PC-3 (cell line): ENCODE measurements at places on chromosomes 7 and 10. TPM values are rescaled to one million over a fixed set of nuclear protein-coding genes. Genes with fewer than 3 reads are reported as not detected.

TAF5 gene
- total RNA-seq = 7.0 and 8.4 TPM in 2 replicates

GRCh38 chr7:25260862-25261494 is 32.7 kb upstream of the NPVF start:
- no peaks in the 10 kb centered on the region for H3K4me1 ChIP-seq
- H3K36me3 ChIP-seq = no peaks in the 10 kb centered on the region
- H3K27ac ChIP-seq = no peak overlapping the region
- no peak for DNase-seq
- no peak overlapping the region for H3K4me3 ChIP-seq

EBLN1 gene
- not detected in 2 replicates for total RNA-seq

SLC13A1 gene
- total RNA-seq = not detected in 2 replicates

DNA sequence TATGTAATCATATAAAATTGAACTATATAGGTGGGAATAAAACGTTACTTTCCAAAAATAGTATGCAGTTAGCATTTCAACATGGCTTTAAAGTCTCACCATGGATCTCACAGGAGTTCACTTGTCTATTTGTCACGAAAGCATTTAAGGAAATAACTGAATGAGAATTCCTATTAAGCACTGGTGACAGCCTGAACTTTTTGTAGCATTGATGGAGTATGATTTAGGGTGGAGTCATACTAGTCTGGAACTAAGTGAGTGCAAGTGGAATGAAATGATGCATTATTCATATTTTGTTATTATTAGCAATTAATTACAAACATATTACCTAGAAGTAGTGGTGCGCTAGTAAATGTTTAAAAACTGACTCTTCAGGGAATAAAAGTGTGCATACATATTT is 26.0 kb upstream of the HIBADH start:
- H3K36me3 ChIP-seq = no peaks in the 10 kb centered on the region
- H3K4me1 ChIP-seq = peaks cover 11% of the 10 kb centered on the region
- H3K27ac ChIP-seq = no peak overlapping the region

MYOF gene
- 174 and 189 TPM in 2 replicates for total RNA-seq

- peaks cover 24% of the 10 kb centered on the region for H3K4me1 ChIP-seq
- no peak overlapping the region for H3K4me3 ChIP-seq
- no peaks in the 10 kb centered on the region for H3K27me3 ChIP-seq
- peak overlapping the region; percentile 42 for H3K27ac ChIP-seq
- no peaks in the 10 kb centered on the region; the same call in 1 of the 2 replicates for H3K36me3 ChIP-seq
Measured at GRCh38 chr7:156751319-156751718, 110.7 kb downstream of the RNF32 start.

- no peak overlapping the region for H3K4me3 ChIP-seq
- no peak overlapping the region for H3K27ac ChIP-seq
- H3K4me1 ChIP-seq = no peaks in the 10 kb centered on the region
- no peak for DNase-seq
- peaks cover 4% of the 10 kb centered on the region; the same call in 1 of the 2 replicates for H3K36me3 ChIP-seq
Measured at GRCh38 chr10:11933577-11934223, 108.9 kb downstream of the UPF2 start.

- no peaks in the 10 kb centered on the region for H3K36me3 ChIP-seq
- no peak overlapping the region for H3K27ac ChIP-seq
- H3K4me1 ChIP-seq = no peaks in the 10 kb centered on the region
- no peak overlapping the region for H3K4me3 ChIP-seq
- peaks cover 19% of the 10 kb centered on the region; the same call in 1 of the 2 replicates for H3K27me3 ChIP-seq
- DNase-seq = no peak
Measured at GRCh38 chr7:24438232-24438631, 135.0 kb upstream of the PALS2 start.

LRRC4 gene
- 0.26 TPM in 1 of 2 replicates, not detected in the other for total RNA-seq

FZD8 gene
- total RNA-seq = 275 and 375 TPM in 2 replicates

KEL gene
- total RNA-seq = 0.18 TPM in 1 of 2 replicates, not detected in the other

PHKG1 gene
- total RNA-seq = 0.75 and 1.3 TPM in 2 replicates

DNA sequence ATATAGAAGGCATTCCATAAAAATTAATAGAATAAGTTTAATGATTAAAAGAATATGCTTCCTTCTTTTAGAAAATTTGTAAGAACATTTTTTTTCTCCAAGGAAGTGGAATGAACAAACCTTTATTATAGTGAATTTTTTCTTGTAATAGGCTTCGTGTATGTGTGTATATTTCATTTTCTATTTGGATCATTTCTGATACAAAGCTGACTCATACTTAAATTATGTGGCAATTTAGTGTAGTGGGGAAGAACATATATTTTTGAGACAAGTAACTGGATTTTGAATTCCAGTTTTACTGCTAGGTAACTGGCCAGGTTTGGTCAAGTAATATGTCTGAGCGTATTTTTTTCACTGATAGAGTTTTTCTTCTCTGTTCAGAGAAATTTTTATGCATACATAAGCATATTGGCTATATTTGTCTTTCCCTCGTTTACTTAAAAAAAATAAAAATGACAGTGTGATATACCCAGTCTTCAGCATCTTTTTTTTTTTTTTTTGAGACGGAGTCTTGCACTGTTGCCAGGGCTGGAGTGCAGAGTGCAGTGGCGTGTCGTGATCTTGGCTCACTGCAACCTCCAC is 50.8 kb downstream of the CDK13 start:
- peak; percentile 10 for DNase-seq
- H3K27ac ChIP-seq = no peak overlapping the region
- H3K4me3 ChIP-seq = no peak overlapping the region
- 0 out of 2 replicates have a peak, but pooled peaks cover 5% of the 10 kb centered on the region for H3K36me3 ChIP-seq
- no peaks in the 10 kb centered on the region for H3K27me3 ChIP-seq
- peaks cover 4% of the 10 kb centered on the region; the same call in 1 of the 2 replicates for H3K4me1 ChIP-seq

DNA sequence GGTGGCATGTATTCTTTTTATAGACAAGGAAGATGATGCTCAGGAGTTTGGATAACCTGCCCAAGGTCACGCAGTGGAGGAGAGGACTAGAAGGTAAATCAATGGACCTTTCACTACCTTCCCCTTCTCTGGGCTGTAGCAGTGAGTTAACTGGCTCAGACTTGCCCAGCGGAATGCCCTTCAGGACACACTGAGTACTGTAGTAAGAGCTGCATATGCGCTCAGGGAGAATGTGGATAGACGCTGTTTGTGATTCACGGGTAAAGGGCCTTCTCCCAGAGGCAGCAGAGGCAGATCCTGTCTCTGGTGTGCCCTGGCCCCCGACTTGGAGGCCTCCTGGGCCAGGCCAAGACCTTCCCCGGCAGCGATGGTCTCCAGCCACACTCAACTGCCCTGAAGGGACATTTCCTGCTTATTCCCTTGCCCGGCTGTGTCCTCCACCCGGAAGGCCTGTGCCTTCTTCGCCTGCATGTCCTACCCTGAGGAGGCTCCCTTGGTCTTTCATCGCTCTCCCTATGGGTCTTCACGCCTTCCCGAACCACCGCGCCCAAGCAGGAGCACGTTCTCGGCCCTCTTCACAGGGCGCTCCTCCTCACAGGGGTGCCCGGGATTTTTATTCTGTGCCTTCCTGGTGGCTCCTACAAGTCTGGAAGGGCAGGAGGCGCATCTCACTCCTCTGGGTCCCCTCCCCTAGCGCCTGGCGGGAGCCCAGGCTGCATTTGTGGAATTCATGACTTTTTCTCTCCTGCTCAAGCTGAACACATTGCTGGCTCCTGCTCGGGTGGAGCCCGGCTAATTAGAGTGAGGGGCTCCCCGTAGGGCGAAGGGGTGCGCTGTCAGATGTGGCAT is 1.8 kb upstream of the IKZF1 start:
- no peak for DNase-seq
- H3K27ac ChIP-seq = no peak overlapping the region
- H3K4me3 ChIP-seq = no peak overlapping the region
- no peaks in the 10 kb centered on the region for H3K4me1 ChIP-seq

PDIA4 gene
- 249 and 253 TPM in 2 replicates for total RNA-seq

TUBAL3 gene
- total RNA-seq = not detected in 2 replicates

TDRD1 gene
- total RNA-seq = not detected in 2 replicates

- H3K27me3 ChIP-seq = no peaks in the 10 kb centered on the region
- no peak overlapping the region for H3K4me3 ChIP-seq
- peak; percentile 56 for DNase-seq
- peaks cover 16% of the 10 kb centered on the region for H3K4me1 ChIP-seq
- H3K36me3 ChIP-seq = no peaks in the 10 kb centered on the region
- H3K27ac ChIP-seq = peak overlapping the region; percentile 41; the same call in 1 of the 2 replicates
Measured at GRCh38 chr10:104293011-104293410, 24.0 kb downstream of the GSTO2 start.

DNA sequence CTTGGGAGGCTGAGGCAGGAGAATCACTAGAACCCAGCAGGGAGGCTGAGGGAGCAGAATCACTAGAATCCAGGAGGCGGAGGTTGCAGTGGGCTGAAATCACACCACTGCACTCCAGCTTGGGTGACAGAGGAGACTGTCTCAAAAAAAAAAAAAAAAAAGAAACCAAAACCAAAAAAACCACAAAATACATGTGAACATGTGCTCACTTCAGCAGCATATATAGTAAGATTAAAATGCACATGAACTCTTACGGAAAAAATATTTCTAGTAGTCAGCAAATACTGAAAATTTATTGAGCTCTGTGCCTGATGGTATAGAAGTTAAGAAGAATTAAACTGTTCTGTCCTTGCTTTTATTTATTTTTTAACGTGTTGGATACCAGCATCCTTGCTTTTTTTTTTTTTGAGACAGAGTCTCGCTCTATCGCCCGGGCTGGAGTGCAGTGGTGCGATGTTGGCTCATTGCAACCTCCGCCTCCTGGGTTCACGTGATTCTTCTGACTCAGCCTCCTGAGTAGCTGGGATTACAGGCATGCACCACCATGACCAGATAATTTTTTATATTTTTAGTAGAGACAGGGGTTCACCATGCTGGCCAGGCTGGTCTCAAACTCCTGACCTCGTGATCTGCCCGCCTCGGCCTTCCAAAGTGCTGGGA is 9.6 kb upstream of the ZNF487 start:
- H3K27ac ChIP-seq = no peak overlapping the region
- no peaks in the 10 kb centered on the region for H3K36me3 ChIP-seq
- no peaks in the 10 kb centered on the region for H3K4me1 ChIP-seq
- no peaks in the 10 kb centered on the region for H3K27me3 ChIP-seq

DNA sequence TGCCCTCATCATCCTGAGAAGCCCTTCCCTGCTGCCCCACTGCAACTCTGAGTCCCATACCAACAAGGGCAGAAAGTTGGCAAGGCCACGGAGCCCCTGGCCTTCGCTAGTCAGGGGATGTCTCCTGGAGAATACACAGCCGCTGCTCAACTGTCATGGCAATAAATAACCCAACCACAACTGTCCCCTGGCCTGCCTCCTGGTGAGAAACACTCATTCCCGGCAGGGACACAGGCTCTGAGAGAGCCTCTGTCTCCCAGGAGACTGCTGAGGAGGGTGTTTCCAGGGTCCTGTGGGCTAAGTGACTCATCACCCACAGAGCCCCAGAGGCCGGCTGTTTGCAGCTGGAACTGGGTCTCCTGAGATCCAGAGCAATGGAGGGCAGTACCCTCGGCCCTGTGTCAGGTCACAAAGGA is 354.1 kb downstream of the TNS3 start:
- H3K4me3 ChIP-seq = no peak overlapping the region
- no peaks in the 10 kb centered on the region for H3K36me3 ChIP-seq
- H3K27me3 ChIP-seq = no peaks in the 10 kb centered on the region
- H3K27ac ChIP-seq = no peak overlapping the region
- no peaks in the 10 kb centered on the region for H3K4me1 ChIP-seq
- DNase-seq = peak; percentile 16

OR6V1 gene
- not detected in 2 replicates for total RNA-seq

DNA sequence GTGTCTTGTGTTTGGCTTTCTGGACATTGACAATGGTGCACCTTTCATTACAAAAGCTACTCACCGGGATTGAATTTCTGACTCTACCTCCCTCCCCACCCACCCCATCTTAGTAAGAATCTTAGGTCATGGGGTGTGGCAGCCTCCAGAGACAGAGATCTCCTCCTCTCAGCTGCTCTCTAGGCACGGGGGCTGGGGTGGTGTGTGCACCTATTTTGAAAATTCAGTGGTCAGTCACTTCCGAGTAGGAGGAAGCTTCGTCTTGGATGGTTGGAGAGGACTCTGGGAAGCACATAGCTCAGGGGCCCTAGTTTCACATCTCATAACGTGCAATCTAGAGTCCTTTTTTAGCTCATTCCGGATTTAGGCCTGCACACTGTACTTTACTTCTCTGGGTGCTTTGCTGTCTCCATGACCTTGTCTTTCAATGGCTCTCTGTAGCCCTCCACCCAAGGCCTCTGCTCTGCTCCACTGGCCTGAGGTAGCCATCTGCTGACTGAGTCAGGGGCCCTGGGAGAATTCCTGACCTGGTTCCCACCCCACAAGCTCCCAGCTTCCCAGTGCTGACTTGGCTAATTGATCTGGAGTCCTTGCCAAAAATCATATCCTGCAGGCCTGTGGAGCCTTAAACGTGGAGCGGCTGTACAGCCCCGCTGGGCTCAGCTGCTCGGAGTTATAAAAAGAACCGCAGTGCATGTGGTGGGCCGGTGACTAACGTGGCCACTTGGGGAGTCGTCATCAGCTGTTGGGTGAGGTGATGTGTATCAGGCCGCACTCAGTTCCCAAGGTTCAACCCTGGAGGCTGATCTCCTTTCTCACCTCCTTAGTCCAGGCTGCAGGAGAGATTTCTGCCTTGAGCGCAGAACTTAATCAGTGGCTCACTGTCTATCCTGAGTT is 19.3 kb upstream of the ADAMTS14 start:
- H3K4me1 ChIP-seq = peaks cover 45% of the 10 kb centered on the region
- H3K27me3 ChIP-seq = no peaks in the 10 kb centered on the region
- no peaks in the 10 kb centered on the region for H3K36me3 ChIP-seq
- H3K27ac ChIP-seq = no peak overlapping the region
- DNase-seq = no peak

GRCh38 chr7:70533614-70534013 is 598.3 kb upstream of the GALNT17 start:
- no peaks in the 10 kb centered on the region for H3K4me1 ChIP-seq
- no peak overlapping the region for H3K27ac ChIP-seq
- DNase-seq = no peak
- H3K36me3 ChIP-seq = no peaks in the 10 kb centered on the region

DNA sequence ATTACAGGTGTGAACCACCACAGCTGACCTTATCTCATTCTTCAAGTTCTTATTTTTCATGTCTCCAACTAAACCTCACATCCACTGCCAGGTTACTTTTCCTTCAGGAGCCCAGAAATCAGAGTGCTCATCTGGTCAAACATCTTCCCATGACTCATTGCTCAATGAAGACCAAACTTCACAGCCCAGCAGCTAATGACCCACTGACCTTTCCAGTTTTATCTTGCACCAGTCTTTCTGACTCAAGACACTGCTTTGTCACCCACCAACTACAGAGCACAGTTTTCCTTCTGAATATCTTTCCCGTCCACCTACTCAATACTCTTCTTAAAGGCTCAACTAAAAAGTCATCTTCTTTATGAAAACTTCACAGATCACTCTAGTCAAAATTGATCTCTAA is 245.1 kb downstream of the CHCHD3 start:
- H3K4me1 ChIP-seq = no peaks in the 10 kb centered on the region; the same call in 1 of the 2 replicates
- H3K4me3 ChIP-seq = no peak overlapping the region
- peak; percentile 16 for DNase-seq
- H3K27ac ChIP-seq = no peak overlapping the region
- no peaks in the 10 kb centered on the region for H3K27me3 ChIP-seq
- no peaks in the 10 kb centered on the region for H3K36me3 ChIP-seq

COL17A1 gene
- total RNA-seq = 1.2 and 1.6 TPM in 2 replicates

NCF1 gene
- total RNA-seq = not detected in 2 replicates

DNA sequence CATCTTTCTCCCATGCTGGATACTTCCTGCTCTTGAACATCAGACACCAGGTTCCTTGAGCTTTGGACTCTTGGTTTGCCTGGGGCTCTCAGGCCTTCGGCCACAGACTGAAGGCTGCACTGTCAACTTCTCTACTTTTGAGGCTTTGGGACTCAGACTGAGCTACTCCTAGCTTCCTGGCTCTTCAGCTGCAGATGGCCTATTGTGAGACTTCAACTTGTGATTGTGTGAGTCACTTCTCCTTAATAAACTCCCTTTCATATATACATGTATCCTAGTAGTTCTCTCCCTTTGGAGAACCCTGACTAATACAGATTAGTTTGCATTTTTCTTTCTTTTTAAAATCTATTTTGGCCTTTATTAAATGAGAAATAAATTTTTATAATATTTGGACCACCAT is 276.2 kb upstream of the SEMA3C start:
- no peaks in the 10 kb centered on the region for H3K36me3 ChIP-seq
- DNase-seq = no peak
- no peak overlapping the region for H3K4me3 ChIP-seq
- H3K27me3 ChIP-seq = no peaks in the 10 kb centered on the region
